ENCODE measurements at places on chromosomes 16 and 17.

- peak; percentile 70 for DNase-seq
Observed at GRCh38 chr16:78778101-78779004, 678.9 kb downstream of the WWOX start.

DNA sequence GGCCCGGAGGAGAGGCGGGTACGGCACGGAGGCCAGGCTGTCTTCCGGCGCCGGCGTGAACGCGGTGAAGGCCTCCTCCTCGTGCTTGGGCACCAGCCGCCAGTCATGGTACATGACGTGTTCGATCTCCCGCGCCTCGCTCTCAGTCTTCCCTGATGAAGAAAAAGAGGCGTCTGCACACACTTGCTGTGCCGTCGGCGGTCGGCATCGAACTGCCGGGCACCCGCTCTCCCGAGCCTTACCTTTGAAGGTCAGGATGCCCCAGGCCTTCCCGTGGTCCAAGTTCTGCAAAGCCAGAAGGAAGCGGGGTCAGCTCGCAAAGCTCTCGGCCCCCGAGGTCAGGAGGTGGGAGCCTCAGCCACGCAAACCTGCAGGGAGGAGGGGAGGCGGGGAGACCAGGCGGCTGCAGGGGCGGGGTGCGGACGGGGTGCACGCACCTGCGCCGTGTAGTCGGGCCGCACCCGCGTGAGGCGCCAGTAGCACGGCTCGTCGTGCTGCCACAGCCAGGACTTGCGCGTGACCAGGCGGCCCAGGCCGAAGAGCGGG, at the start of gene EME2:
TSS of gene EME2 (plus strand) at position 449 of the 546 bp plus-strand sequence. CDS start 418 bp downstream, outside the sequence.
- no peak for DNase-seq

DNA sequence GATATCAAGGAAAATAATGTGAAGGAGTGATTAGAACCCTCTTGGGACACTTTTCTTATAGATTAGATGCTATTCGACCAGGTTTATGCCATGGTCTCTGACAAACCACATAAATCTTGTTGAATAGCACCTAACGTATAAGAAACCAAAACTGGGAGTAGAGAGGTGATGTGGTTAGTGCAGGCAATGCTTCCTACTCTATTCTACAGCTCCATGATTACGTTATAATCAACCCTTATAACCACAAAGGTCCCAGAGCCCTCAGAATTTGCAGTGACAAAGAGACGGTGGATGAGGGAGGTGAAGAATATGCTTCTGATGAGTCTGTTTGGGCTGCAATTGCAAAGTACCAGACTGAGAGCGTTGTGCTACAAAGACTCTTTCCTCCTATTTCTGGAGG, 78.4 kb downstream of the ARHGAP44 start:
- DNase-seq: no peak

GRCh38 chr16:72311426-72311825, 139.5 kb upstream of the PMFBP1 start:
- DNase-seq: no peak

- no peak for DNase-seq
Observed at GRCh38 chr17:73895157-73895556, 250.9 kb upstream of the SDK2 start.

DNA sequence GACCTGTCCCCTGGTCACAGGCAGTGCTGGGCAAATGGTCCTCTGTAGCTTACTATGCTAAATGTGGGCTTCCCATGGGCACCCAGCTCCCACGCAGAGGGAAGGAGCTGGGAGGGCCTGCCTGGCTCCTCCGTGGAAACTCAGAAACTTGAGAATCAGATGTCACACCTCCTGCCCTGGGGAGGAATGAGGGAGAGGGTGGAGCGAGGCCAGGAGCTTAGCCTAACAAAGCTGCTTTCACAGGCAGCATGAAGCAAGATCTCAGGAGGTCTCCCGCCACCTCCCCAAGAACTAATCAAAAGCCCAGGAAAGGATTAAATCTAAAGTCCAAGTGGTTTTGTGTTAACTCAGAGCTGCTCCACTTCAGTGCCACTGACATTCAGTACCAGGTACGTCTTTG, 33.6 kb upstream of the XYLT2 start:
- no peak for DNase-seq

- no peak for DNase-seq
Observed at GRCh38 chr16:74898659-74899058, 86.3 kb downstream of the WDR59 start.

DNA sequence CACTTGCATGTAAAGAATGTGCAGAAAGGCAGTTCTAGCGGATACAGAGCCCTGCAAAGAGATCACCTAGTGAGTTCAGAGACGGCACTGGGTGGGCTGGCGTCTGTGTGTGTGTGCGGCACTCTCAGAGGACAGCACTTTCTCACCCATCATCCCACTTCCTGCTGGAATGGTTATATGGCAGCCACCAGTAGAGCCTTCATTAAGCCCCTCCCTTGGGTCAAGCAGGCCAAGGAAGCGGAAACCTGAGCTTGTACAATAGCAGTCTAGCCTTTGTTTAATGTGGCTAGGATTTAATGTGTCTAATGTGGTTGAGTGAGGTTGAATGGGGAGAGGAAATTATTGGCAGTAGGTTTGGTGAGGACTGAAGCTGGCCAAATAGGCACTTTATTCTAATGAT, 88.3 kb upstream of the ELAC2 start:
- no peak for DNase-seq

GRCh38 chr17:9512323-9513168, 63.1 kb downstream of the STX8 start:
- no peak for DNase-seq

DNA sequence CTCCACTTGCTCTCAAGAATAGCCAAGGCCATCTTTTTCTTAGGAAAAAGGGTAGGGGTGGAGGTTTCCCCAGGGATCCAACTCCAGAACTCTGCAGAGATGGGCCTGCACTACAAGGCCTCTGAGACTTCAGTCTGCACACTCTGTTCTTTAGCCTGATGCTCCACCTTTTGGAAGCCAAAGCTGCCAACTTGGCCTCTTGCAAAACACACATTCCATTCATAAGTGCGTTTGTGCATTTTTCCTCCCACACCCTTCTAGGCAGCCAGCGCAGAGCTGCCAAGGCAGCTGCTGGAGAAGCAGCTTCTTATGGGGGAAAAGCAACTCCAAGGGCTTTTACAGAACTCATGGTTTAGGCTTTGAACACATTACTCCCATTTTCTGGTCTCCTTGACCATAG, 45.3 kb downstream of the REXO5 start:
- DNase-seq: peak; percentile 31

DNA sequence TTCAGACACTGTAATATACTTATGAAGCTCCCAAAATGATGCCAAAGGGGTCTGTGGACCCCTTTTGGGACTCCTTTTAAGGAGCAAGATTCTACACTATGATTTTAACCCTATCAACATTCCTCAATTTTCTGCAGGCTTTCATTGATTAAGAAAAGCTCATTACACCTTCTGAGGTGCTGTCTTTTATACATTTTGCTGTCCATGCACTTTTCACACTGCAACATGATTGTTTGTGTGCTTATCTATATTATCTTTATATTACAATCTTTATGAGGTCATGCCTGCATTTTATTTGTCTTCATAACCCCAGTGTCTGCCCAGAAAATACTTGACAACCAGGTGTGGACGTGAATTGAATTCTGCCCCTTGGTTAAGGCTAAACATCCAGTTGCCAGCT, 482.6 kb upstream of the ZFHX3 start:
- no peak for DNase-seq

DNA sequence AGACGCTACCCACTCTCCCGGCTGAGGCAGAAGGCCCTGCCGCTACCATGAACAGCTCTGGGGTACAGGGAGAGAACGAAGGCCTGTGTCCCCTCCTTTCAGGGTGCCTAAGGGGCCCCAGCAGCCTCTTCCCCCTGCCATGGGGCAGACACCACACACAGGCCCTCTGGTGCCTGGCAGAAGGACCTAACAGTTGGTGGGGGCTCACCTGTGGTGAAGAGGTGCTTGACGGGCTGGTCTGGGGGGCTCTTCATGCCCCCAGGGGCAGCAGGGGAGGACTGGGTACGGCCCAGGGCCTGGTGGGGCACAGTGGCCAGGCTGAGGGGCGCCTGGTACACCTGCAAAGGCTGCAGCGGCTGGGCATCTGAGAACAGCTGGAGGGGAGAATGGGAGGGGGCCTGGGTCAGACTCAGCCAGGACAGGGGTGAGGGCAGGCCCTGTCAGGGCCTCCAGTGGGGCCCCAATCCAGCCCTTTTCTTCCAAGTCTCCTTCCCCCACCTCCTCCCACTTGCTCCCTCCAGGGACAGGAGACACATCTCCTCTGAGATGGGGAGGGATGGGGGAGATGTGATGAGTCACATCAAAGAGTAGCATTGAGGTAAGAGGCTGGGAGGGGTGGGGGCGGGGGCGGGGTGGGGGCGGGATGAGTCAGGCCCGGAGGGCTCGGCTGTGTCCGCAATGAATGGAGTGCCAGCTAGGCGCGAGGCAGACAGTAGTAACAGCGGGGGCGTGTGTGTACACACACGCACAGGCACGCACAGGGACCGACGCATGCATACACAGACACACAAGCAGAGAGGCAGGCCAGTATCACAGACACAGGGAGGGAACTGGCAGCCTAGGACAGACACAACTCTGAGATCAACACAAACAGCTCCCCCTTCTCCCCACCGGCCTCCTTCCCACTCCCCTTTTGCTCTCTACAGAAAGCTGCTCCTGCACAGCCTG, 16.1 kb downstream of the G6PC3 start:
- no peak for DNase-seq

GRCh38 chr17:2002767-2003329, 22.3 kb downstream of the RTN4RL1 start:
- no peak for DNase-seq

- no peak for DNase-seq
Observed at GRCh38 chr16:70725912-70726828, 40.3 kb upstream of the MTSS2 start.

DNA sequence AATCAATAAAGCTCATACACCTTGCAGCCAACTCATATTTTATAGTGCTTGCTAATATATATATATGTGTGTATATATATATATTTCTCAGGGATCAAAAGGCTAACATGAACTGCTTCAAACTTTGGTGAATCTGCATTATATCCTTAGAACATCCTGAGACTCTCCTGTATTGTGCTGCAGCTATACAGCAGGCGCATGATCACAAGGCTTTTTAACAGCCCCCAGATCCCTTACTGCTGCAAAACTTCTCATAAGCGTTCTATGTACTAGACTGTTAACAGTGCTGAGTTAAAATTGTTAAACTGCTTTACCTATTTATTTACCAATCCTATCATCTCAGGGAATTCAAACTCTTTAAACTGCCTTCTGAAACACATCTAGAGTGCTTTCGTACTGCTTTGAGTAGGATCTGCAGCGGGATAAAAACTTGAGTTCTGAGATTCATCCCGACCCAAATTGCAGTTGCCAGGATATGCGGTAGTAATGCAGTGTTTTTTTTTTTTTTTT, 1.3 kb downstream of the GPATCH8 start:
- no peak for DNase-seq

DNA sequence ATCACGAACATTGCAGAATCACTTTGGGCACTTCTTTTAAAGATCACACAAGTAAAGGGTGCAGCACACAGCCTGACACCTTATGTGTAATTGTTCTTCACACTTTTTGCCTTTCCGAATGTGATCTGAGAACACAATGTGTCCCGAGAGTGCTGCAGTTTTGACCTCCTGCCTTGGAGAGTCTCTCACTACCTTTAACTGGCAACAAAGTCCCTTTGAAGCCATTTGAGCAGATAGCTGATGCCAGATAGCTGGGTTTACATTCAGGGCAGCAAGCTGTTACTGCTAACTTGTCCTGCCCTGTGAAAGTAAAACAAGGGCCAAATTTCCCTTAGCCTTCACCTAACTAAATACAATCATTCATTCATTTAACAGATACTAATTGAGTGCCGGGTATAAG, 411.0 kb upstream of the DYNLRB2 start:
- no peak for DNase-seq

GRCh38 chr17:82948081-82948511, 108.3 kb upstream of the ZNF750 start:
- no peak for DNase-seq

DNA sequence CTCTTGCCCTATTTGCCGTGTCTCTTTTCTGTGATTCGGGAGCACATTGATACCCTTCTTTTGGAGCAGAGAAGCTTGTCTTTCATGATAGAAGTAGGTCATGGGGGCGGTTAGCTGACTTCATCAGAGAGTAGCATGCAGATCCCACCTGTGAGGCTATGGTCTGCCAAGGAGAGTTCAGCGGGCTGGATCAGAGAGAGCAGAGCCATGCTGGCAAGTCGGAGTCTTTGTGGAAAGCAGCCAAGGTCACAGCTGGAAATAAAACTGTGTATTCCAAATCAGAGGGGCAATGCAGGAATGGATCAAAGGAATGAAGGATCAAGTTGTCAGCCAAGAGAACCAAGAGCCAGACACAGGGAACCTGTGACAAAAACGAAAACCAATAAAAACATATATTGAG, 595.9 kb downstream of the WWOX start:
- no peak for DNase-seq

- no peak for DNase-seq
Observed at GRCh38 chr17:77555741-77556291, 402.7 kb upstream of the TNRC6C start.

DNA sequence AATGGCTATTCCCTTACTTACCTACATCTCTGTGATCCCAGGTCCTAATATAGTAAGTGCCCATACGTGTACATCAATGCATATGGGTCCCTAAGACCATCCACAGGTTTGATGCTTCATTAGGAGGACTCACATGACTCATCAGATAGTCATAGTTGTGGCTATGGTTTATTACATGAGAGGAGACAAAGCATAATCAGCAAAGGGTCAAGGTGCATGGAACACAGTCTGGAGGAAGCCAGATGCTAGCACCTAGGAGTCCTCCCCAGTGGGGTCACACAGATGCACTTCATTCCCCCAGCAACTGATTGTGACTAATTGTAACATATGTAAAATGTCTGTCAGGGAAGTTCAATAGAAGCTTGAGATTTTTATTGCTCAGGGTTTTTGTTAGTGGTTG, 42.8 kb downstream of the PHKB start:
- no peak for DNase-seq

GRCh38 chr16:73213732-73214455, 166.0 kb upstream of the ZFHX3 start:
- DNase-seq: no peak

- no peak for DNase-seq
Observed at GRCh38 chr17:78355045-78355641, 4.7 kb downstream of the SOCS3 start.

DNA sequence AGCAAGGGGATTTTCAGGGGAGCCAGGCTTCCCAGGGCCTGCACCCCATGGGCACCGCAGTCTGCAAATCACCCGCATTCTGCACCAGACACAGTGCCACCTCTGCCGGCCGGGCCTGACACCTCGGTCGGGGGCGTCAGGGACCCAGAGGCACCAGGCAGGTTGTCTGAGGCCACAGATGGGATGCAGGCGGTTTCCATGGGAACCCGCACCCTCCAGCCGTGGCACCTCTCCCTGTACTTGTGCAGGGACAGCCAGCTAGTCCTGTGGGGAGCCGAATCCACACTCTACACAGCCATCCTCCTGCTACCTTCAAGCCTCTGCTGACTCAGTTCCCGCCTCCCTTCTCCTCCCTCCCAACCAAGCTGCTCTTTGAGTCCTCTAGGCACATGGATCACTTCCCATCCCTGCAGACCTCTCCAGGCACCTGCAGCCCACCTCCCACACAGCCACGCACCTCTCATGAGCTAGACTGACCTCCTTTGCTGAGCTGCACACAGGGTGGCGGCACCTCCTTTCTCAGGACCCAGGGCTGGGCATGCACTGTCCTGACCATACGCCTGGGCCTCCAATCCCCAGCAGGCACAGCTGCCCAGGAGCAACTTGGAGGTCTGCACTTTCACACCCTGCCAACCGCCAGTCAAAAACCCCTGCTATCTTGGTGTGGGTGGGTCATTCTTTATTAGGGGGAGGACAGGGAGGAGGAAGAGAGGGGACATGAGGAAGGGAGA, 119.5 kb downstream of the C16orf78 start:
- DNase-seq: no peak

GRCh38 chr17:43840814-43841213, 6.2 kb upstream of the CD300LG start:
- DNase-seq: peak; percentile 67

Measured in HuH-7 (cell line).